Endothelial cell (in vitro differentiated cells): ENCODE measurements at places on chromosomes 16 and 17. TPM values are rescaled to one million over a fixed set of nuclear protein-coding genes. Genes with fewer than 3 reads are reported as not detected.
A peak's percentile ranks its signal among the peaks of the same experiment; 100 is the strongest.

- DNase-seq: no peak
Observed at GRCh38 chr17:77548967-77549366, 408.2 kb downstream of the SEC14L1 start.

GRCh38 chr17:55198690-55199370 is 65.9 kb upstream of the HLF start:
- DNase-seq: no peak

- DNase-seq: no peak
Observed at GRCh38 chr17:27555339-27555738, 75.6 kb upstream of the LGALS9 start.

GRCh38 chr16:50066482-50067289 is 916 bp downstream of the HEATR3 start:
- DNase-seq: no peak

GRCh38 chr17:47208744-47209488 is at the start of gene MYL4:
TSS of gene MYL4 (plus strand) at chr17:47209348. CDS start at chr17:47209423, 75 bp downstream.
- no peak for DNase-seq

- DNase-seq: peak; percentile 52
Observed at GRCh38 chr17:350706-351448, 1.7 kb downstream of the RPH3AL start.

NUFIP2 gene
- total RNA-seq: 68.1 TPM
